NCI-H226 (cell line): ENCODE measurements at places on chromosomes 7 and 10.

- DNase-seq: no peak
These were observed 168.5 kb upstream of the TCERG1L start for GRCh38 chr10:131480066-131480465.

DNA sequence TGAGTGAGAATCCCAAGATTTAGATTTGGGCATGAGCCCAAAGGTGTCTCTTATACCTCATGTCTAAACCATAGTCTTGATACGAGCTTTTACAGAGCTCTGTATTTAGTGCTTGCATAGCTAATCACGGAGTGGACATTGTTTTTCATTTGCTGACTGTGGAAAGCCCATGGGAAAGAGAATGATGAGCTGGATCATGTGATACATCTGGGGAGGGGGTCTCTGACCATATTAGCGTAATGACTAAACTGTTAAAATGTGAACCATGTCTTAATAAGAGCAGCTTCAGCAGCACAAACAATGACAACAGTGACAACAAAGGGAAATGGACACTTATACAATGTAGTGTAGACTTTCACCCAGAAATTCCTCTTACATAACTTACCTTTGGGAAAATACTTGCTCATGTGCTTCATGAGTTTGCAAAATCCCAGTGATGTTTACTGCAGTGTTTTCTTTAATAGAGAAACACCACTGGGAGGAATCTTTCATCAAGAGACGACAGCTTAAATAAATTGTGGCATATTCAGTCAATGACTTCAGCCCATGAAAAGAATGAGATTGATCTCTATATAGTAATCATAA is 44.0 kb upstream of the ITGB1 start:
- DNase-seq: no peak

GRCh38 chr7:46244757-46245156 is 323.7 kb upstream of the IGFBP3 start:
- DNase-seq: peak; percentile 49

GRCh38 chr7:6121141-6121540 is 90.0 kb downstream of the ANKRD61 start:
- DNase-seq: peak; percentile 59

DNA sequence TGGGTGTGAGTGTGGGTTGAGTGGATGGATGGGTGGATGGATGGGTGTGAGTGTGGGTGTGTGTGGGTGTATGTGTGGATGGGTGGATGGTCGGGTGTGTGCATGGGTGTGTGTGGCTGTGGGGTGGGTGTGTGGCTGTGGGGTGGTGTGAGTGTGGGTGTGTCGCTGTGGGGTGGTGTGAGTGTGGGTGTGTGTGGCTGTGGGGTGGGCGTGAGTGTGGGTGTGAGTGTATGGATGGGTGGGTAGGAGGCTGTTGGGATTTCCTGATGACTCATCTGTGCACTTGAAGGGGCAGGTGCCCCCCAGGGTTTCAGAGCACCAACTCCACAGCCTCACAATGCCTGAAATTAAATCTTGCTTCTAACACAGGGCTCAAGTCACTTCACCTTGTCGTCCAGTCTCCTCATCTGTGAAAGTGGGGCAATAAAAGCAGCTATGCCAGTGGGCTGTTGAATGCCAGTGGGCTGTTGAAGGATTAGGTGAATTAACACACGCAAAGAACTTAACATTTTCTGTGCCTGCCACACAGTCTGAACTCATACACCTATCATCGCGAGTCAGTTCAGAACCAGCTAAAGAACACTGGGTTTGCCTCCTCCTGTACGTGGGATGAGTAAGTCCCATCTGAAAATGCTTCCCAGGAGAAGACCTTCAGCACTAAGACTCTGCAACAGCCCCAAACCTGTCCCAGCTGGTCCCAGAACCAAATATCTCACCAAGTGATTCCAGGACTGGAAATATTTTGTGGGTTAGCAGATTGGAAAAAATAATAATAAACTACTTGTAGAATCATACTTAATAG is 32.0 kb downstream of the SFMBT2 start:
- DNase-seq: no peak

DNA sequence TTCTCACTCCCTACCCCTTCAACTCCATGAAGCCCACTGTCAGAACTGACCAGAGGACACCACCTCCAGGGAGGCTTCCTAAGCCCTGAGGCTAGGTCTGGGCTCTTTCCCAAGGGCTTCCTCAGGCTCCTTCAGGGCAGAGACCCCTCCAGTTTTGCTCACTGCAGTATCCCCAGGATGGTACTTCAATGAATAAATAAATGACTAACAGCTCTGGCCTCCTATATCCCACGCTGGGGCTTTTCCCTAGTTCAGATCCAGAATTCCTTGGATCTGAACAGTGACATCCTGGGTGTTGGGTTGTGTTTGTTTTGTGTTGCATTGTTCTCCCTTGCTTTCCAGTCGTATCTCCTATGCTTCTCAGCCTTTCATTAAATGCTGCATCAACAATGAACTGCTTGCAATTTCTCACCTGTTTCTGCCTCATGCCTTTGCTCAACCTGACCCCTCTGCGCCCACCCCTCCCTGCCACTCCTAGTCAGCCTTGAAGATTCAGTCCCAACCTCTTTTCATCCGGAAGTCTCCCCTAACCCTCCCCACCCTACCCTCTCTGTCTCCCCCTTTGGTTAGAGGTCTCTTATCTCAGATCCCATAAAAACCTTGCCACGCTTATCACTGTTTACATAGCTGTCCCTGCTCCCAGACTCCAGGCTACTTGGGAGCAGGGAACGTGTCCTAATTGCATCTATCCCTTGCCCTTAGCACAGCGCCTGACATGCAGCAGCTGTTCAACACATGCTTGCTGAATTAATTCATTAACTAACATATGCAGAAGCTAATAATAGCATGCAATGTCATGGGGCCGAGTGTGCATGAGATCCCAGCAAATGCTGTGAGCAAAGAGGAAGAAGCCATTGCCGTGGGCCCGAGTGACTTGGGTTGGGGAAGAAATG is 41.7 kb downstream of the PPP1R3C start:
- peak; percentile 82 for DNase-seq

- DNase-seq: no peak
These were observed 321.4 kb upstream of the HGF start for GRCh38 chr7:82091126-82091684.

DNA sequence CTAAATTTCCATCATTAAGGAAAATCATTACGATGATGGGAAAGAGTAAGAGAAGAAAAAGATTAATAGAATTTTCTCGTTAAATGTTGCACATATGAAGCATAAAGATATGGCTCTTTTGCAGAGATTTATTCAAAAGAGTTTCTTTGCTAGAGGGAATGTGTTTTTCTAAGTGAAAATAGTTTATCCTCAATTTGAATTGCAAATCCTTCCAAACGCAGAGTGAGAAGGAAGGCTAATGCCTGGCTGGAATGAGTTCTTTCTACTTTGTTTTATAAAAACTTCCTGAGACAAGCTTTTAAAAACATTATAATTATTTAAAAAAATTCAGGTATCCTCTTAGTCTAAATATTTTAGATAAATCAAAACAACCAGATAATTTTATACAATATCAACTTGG is 14.2 kb downstream of the CYP26A1 start:
- no peak for DNase-seq

- DNase-seq: no peak
These were observed 33.8 kb downstream of the SNX8 start for GRCh38 chr7:2280424-2280823.

GRCh38 chr7:105101864-105102263 is 87.9 kb downstream of the KMT2E start:
- no peak for DNase-seq

DNA sequence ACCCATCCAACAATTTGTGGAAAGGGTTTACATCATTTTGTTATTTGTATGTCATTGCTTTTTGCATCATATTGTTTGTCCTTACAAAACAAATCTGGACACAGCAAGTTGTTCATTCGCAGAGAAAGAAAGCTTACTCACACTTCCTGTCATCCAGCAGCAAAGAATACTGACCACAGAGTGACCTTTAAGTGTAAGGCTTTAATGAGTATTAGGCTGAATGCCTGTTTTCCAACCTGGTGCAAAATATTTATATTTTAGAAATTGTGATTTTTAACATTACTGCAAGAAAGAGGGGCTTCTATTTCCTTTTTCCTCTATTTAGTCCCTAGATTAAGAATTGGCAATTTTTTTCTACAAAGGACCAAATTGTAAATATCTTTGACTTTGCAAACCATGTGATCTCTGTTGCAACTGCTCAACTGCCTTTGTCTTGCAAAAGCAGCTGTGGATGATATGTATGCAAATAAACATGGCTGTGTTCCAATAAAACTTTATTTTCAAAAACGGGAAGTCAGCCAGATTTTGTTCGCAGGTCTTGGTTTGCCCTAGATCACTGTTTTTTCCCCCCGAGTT is 27.8 kb upstream of the ITGB1 start:
- peak; percentile 40 for DNase-seq

DNA sequence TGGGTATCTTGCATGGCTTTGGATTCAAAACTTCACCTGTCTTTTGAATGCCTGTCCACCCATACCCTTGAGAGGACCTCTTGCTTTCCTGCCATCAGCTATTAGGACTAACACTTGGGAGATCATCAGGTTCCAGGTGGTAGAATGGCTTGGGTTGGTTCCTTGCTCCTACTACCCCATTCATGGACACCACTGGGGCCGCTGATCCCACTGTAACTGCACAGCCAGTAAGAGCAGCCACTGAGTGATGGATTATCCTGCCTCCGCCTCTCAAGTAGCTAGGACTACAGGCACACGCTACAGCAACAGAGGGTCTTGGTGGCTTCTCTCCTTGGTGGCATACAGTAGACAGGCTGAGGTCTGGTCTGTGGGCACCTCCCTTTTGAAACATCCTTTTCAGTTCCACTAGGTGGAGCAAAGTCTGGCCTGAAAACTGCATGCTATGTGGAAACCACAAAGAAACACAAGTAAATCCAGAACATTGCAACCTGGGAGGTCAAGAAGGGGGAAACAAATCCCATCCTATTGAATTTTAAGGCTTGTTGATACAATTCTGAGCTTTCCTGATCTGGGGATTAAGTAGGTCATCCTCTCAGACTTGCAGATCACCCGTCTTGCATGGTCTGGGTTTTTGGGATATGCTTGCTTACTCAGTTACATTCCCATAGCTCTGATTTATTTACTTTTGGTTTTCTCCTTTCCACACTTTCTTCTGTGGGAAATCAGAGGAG is 9.4 kb downstream of the WBP1L start:
- peak; percentile 24 for DNase-seq

GRCh38 chr10:17415046-17415658 is 39.2 kb downstream of the ST8SIA6 start:
- DNase-seq: no peak

DNA sequence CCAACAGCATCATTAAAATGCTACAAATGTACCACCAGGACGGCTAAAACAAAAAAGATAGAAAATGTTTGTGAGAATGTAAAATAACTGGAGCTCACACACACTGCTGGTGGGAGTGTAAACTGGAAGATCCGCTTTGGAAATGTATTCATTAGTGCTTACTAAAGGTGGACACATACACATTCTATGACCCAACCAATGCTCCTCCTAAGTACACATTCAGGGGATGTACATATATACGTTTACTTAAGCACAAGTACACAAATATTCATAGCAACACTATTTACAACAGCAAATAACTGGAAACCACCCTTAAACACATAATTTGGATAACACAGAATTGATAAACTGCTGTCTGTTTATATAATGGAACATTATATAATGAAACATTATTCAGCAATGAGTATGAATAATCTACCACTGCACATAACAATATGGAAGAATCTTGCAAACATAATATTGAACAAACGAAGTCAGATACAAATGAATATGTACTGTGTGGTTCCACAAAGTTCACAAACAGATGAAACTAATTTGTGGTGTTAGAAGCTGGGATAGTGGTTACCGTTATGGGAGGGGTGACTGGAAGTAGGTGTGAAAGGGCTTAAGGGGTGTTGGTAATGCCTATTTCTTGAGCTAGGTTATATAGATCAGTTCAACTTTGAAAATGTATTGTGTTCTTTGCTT is 52.1 kb downstream of the STRA8 start:
- DNase-seq: no peak

- no peak for DNase-seq
These were observed 124.8 kb upstream of the PRKCQ start for GRCh38 chr10:6704896-6705295.

DNA sequence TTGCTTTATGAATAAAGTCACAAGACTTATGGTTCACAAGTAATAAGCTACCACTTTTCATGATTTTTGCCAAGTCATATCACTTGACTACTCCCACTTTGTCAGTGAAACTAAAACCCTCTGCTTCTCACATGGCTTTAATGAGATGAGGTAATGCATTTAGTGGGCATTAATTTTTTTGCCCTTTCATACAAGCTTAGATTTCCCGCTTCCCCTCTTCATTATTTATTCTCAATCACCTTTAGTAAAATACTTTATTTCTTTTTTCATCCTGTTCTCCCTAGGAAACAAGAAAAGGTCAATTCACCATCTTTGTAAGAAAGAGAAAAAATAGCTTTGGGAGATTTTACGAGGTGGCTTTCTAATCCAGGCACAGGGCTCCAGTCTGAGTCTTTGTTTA is 109.6 kb upstream of the STARD3NL start:
- DNase-seq: no peak

GRCh38 chr7:120842121-120842621 is 15.8 kb downstream of the TSPAN12 start:
- no peak for DNase-seq

- no peak for DNase-seq
These were observed 71.8 kb upstream of the RPA3 start for GRCh38 chr7:7790041-7790741.

DNA sequence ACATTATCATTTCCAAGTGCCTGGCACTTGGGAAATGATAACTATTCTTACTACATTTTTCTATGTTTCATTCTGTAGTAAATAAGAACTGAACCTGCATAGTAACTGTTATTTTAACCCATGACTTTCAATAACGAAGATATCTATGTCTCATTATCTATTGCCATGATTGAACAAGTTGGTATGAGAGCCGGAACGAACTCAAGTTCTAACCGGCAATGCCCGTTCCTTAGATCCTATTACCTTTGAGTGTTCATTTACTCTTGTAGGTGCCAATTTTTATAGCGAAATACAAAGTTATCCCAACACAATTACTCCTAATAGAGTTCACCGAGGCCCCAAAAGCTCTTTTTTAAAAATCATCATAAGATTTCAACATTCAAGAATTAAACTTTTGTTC is 885 bp upstream of the MET start:
- DNase-seq: no peak

DNA sequence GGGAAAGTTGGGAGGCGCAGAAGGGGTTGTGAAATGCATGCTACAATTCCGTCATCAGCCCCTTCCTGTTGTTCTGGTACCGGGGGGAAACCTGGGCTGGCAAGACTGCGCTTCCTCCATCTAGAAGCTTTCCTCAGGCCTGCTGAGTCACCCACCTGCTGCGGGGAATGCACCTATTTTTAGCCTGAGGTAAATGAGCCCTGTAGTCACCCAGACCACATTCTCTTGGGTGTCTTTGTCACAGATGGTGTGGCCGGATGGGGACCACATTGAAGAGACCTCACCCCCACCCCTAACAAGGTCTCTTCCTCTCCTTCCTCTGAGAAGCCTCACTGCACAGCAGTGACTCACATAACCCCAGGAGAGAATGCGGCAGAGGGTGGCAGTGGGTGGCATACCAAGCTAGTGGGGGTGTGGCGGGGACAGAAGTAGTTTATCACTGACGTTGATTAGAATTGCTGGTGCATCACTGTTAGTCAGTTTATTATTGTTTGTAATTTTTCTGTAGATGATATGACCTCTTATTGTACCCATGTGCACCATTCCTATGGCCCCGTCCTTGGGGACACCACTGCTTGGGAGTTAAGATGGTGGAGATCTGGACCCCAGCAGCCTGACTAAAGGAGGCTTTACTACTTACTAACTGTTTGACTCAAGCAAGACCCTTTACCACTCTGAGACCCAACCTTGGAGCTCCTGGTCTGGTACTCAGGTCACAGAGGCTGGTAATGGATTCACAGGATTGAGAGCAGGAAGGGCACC is 83.0 kb upstream of the DUSP5 start:
- DNase-seq: peak; percentile 84
